ENCODE measurements at places on chromosomes 4 and X. TPM values are rescaled to one million over a fixed set of nuclear protein-coding genes. Genes with fewer than 3 reads are reported as not detected.
A peak's percentile ranks its signal among the peaks of the same experiment; 100 is the strongest.

- peak; percentile 61 for DNase-seq
Measured at GRCh38 chr4:107825072-107825824, 516 bp downstream of the SGMS2 start.

SPANXC gene
- total RNA-seq, result not detected

DNA sequence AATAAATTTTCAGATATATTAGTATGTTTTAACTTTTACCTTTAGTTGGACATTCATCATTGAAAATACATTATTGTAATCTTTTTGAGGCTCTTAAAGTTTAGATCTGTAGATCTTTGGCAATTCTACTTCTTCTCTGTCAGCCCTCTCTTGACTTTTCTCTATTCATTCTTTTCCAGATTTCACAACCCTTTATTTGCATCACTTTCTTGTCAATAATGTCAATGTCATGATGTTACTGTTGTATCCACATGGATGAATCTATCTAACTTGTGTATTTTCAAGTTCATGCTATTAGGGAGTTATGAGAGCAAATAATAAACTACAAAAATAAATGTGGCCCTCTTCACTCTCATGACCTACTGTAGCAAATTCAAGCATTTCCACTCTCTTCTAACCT is 23.0 kb upstream of the HPGD start:
- DNase-seq, result no peak

DNA sequence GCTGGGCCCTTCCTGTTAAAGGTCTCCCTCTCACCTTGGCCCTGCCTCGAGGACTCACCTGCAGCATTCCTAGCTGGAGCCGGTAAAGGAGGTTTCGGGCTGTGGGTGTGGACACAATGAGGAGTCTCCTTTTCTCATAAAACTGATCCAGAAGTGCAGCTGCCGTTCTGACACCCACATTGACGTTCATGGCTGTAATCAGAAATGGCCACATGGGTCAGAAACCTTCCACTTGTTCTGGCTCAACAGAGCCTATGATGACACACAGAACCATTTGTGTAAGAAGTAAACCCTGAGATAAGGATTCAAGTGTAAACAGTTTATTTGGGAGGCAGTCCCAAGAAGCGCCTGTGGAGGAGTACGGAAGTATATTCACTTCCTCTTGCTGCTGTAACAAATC is 63.8 kb downstream of the SRPX start:
- peak; percentile 51 for DNase-seq

GRCh38 chr4:71974681-71975080 is 57.1 kb upstream of the NPFFR2 start:
- no peak for DNase-seq

DNA sequence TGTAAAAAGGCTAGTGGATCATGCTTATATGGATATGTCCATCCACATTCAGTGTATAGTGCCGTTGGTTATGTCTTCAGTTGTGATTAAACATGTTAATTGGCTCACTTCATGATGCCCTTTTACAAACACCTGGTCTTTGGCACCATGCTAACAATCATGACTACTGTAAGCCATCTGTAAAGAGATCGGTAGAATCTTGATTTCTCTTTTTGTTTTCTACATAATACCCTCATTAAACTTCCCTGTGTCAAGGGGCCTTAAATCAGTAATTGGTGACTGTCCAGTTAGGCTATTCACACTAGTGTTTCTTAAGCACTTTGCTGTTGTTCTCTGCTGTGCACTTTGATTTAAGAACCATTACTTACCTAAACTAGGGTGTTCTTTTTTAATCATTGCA is 475.2 kb downstream of the RPA4 start:
- DNase-seq, result no peak

- no peak for DNase-seq
Measured at GRCh38 chr4:164177153-164177552, 576.8 kb upstream of the SMIM31 start.

MAGEB17 gene
- not detected for total RNA-seq
